ENCODE measurements at places on chromosomes 3 and 15. TPM values are rescaled to one million over a fixed set of nuclear protein-coding genes. Genes with fewer than 3 reads are reported as not detected.

DNA sequence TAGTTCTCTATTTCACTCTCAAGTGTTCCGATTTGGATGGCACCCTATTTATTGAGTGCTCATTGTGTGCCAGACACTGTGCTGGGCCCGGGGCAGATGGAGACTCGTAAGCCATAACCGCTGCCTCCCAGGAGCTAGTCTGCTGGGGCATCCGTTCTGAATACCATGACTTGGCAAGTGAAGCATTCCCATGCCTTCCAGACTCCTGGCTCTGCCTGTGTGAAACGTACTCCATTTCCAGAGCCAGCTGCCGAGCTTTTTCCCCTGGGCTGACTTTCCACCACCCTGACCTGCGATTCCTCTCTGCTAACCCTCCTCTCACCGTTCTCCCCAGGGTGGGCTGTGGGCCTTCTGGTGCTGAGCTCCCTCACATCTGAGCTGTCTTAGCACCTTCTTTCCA, 303.1 kb upstream of the CTDSPL start:
- no peak for DNase-seq

- no peak for DNase-seq
Observed at GRCh38 chr15:87944691-87945090, 311.8 kb downstream of the NTRK3 start.

- no peak for DNase-seq
Observed at GRCh38 chr3:161233557-161233956, 12.4 kb downstream of the NMD3 start.

GRCh38 chr3:38489766-38490165, 6.4 kb upstream of the EXOG start:
- DNase-seq: no peak

NFKBIZ gene
- 25.4 TPM for total RNA-seq

All from SJSA1 (cell line).